CD8-positive, alpha-beta memory T cell (primary cell): ENCODE measurements at places on chromosomes 5 and 9.

- no peaks in the 10 kb centered on the region for H3K27me3 ChIP-seq
- H3K27ac ChIP-seq = no peak overlapping the region
- no peak overlapping the region for H3K4me3 ChIP-seq
- no peaks in the 10 kb centered on the region for H3K4me1 ChIP-seq
- DNase-seq = no peak
Observed at GRCh38 chr5:14438195-14438606, 143.4 kb upstream of the OTULINL start.

- no peaks in the 10 kb centered on the region for H3K27me3 ChIP-seq
- H3K4me1 ChIP-seq = no peaks in the 10 kb centered on the region
- DNase-seq = no peak
- no peak overlapping the region for H3K27ac ChIP-seq
Observed at GRCh38 chr9:20189871-20190270, 401.0 kb upstream of the SLC24A2 start.

- no peaks in the 10 kb centered on the region for H3K4me1 ChIP-seq
- H3K27ac ChIP-seq = no peak overlapping the region
- no peak overlapping the region for H3K4me3 ChIP-seq
- no peak for DNase-seq
Observed at GRCh38 chr5:160064417-160064810, 54.8 kb downstream of the PWWP2A start.

DNA sequence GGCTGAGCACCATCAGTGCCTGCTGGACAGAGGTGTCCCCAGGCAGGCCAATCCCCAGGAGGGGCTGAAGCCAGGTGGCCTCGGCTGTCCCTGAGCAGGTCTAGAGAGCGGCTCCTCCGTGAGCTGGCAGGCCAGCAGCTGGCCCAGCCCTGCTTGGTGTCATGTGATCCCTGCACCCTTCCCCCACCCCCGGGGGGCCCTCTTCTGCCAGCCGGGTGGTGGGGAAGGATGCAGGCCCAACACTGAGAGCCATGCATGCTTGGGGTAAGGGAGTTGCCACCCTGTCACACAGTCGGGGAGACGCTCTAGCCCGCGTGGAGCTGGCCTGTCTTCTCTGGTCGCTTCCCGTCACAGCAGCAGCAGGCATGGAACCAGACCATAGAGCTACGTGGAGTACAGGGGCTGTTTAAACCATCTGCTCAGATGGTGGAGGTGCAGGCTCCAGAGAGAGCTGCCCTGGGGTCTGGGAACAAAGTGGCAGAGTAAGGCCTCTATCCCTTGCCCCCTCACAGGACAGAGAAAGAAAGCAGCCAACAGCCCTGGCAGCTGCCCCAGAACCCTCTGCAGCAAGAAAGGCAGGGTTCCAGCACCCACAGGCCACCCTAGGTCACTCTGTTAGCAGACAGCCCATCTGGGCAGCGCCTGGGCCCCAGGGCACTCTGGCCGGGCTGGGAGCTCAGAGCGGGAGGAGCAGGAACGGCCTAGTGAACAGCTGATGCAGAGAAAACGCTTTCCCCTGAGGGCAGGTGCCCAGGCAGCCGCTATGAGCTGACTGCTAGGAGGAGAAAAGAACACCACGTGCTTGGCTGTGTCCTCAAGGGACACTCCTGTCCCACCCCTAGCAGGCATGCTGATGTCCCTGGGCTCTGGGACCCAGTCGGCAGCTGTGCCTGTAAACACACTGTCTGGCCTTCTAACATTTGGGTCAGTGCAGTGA, 6.8 kb downstream of the RALGDS start:
- no peak overlapping the region for H3K4me3 ChIP-seq
- peaks cover 13% of the 10 kb centered on the region for H3K36me3 ChIP-seq
- DNase-seq = no peak
- H3K27me3 ChIP-seq = no peaks in the 10 kb centered on the region

DNA sequence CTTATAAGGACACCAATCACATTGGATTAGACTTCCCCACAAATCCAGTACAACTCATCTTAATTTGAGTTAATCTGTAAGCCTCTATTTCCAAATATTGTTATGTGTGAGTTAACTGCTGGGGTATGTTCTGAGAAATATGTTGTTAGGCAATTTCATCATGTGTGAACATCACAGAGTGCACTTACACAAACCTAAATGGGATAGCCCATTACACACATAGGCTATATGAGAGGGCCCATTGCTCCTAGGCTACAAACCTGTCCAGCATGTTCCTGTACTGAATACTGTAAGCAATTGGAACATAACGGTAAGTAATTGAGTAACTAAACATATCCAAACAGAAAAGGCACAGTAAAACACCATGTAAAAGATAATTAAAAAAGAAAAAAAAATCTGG, 19.1 kb upstream of the ARSI start:
- H3K27me3 ChIP-seq = no peaks in the 10 kb centered on the region
- no peaks in the 10 kb centered on the region for H3K36me3 ChIP-seq
- DNase-seq = no peak

- DNase-seq = no peak
- no peak overlapping the region for H3K4me3 ChIP-seq
- peaks cover 16% of the 10 kb centered on the region for H3K4me1 ChIP-seq
- H3K27ac ChIP-seq = no peak overlapping the region
Observed at GRCh38 chr9:77953590-77953989, 78.0 kb downstream of the GNAQ start.

DNA sequence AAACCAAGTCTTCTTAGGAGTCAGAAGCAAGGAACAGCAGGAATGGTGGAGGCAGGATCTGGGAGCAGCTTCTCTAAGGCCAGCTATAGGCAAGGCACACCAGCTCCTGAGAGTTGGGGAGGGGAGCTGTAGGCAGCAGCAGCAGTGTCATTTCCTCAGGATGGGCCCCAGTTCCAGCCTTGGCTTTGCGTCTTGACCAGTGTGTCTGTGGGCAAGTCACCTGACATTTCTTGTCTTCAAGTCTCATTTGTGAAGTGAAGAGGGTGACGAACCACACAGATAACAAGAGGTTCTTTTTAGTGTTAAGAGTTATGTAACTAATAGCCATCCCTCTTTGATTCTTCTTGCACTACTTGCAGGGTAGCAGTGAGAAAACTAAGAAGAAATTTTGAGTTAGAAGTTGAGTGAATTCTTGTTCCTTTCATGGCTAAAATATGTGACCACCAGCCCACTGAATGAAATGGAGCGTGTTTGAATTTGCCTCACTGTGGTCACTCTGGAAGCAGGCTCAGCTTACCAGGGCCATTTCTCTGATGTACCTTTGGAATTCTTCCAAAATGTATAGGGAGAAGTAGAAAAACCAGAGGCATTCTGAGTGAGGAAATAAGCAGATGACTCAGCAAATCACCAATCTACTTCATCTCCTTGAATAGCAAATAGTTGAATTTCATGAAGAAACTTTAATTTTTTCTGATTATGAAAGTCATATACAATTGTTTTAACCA, 42.4 kb downstream of the RHOBTB3 start:
- no peak for DNase-seq
- H3K4me1 ChIP-seq = no peaks in the 10 kb centered on the region
- H3K27me3 ChIP-seq = no peaks in the 10 kb centered on the region

DNA sequence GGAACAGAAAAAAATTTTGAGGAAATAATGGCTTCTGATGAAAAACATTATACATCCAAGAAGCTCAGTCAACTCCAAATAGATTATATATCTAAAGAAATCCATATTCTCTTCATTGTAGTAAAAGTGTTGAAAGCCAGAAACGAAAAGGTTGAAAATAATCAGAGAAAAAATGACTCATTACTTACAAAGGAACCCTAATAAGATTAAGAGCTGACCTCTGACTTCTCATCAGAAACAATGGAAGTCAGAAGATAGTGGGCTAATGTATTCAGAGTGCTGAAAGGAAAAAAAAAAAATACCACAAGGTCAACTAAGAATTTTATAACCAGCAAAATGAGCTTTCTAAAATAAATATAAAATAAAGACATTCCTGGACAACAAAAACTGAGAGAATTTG, 60.0 kb downstream of the HSD17B4 start:
- H3K27ac ChIP-seq = no peak overlapping the region
- no peak for DNase-seq
- H3K4me3 ChIP-seq = no peak overlapping the region
- H3K27me3 ChIP-seq = no peaks in the 10 kb centered on the region
- H3K36me3 ChIP-seq = peaks cover 15% of the 10 kb centered on the region

- DNase-seq = no peak
- H3K4me1 ChIP-seq = no peaks in the 10 kb centered on the region
- no peaks in the 10 kb centered on the region for H3K36me3 ChIP-seq
- no peak overlapping the region for H3K4me3 ChIP-seq
Observed at GRCh38 chr9:98951967-98952366, 8.3 kb downstream of the COL15A1 start.

- H3K36me3 ChIP-seq = no peaks in the 10 kb centered on the region
- H3K27me3 ChIP-seq = no peaks in the 10 kb centered on the region
- no peaks in the 10 kb centered on the region for H3K4me1 ChIP-seq
Observed at GRCh38 chr9:31372799-31373587, 1011.5 kb upstream of the ACO1 start.

GRCh38 chr9:133478851-133479711, at the start of gene SLC2A6:
SLC2A6 (minus strand) TSS chr9:133479099; CDS start chr9:133479059, 40 bp downstream.
- peaks cover 6% of the 10 kb centered on the region for H3K4me1 ChIP-seq
- H3K4me3 ChIP-seq = peak within 1 kb of the TSS; percentile 73
- peak within 1 kb of the TSS; percentile 9 for H3K27ac ChIP-seq

GRCh38 chr5:170075696-170076095, 30.0 kb upstream of the FOXI1 start:
- no peaks in the 10 kb centered on the region for H3K27me3 ChIP-seq
- no peak overlapping the region for H3K27ac ChIP-seq
- no peaks in the 10 kb centered on the region for H3K4me1 ChIP-seq
- no peak for DNase-seq
- peaks cover 62% of the 10 kb centered on the region for H3K36me3 ChIP-seq

DNA sequence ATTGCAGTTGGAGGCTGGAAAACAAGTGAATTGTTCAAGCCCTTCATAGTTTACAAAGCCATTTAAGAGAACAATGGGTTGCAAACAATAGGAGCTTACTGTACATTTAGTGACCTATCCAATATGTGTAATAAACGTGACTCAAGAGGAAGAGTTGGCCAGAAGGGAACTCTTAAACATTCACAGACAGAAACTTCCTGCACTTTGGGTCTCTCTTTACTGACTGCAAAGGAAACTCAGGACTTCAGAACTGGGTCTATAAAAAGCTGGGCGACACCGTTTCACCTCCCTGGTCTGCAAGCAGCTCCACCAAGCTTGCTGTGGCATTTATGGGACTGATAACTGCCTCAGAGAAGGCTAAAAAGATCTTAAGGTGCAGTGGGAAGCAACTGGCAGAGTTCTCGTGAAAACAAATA, 48.7 kb upstream of the SPATA31D4 start:
- no peaks in the 10 kb centered on the region for H3K4me1 ChIP-seq
- no peaks in the 10 kb centered on the region for H3K36me3 ChIP-seq
- H3K4me3 ChIP-seq = no peak overlapping the region
- no peak overlapping the region for H3K27ac ChIP-seq
- DNase-seq = no peak

DNA sequence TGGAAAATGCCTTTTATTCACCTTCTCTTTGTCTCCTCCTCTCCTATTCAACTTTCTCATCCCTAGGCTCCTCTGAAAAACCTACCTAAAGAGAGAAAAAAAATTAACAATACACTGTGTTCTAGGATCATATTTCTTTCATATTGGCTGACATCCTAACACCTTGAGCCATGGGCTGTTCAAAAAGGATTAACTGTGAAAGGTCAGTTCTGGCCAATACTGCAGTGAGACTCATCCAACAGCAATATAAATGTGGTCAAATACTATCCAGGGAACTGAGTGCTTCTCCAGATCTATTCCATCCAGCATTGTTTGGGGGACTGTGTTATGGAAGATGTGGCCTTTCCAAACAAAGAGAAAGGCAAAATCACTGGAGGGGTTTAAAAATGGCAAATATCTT, 131.1 kb upstream of the MOCS2 start:
- no peaks in the 10 kb centered on the region for H3K27me3 ChIP-seq

- DNase-seq = no peak
- H3K4me3 ChIP-seq = no peak overlapping the region
- peaks cover 18% of the 10 kb centered on the region for H3K36me3 ChIP-seq
- H3K27me3 ChIP-seq = no peaks in the 10 kb centered on the region
Observed at GRCh38 chr9:98229090-98229395, 26.4 kb downstream of the TBC1D2 start.

DNA sequence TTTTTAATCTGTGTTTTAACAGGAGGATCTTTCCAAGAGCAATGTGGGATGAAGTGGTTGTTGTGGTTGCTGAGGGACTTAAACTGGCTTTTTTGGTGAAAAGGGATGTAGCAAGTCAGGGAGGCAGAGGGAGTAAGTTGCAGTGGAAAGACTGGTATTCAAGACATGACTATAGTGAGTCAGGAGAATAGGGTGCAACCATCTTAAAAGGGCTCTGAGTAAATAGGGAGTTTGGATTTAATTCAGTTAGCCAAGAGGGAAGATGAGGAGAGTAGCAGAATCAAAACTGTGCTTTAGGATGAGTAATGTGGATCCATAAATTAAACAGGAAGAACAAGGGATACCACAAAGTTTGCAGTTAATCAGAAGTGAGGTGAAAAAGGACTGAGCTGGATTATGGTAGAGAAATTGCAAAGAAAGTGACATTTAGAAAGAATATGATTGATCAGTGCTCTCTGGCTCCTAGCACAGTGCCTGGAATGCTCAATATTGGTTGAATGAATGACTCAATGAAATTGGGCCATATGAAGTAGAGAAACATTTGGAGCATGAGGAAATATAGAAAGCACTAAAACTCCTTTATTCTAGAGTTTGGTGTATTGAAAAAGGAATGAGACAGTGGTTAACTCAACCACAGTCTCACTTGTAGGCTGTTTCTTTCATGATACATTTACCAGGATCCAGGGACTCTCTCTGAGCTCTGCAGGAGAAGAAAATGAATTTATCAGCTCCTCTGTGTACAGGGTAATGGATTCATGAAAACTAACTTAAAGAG, 5.1 kb downstream of the POLR3G start:
- H3K4me3 ChIP-seq = no peak overlapping the region
- H3K27ac ChIP-seq = no peak overlapping the region

DNA sequence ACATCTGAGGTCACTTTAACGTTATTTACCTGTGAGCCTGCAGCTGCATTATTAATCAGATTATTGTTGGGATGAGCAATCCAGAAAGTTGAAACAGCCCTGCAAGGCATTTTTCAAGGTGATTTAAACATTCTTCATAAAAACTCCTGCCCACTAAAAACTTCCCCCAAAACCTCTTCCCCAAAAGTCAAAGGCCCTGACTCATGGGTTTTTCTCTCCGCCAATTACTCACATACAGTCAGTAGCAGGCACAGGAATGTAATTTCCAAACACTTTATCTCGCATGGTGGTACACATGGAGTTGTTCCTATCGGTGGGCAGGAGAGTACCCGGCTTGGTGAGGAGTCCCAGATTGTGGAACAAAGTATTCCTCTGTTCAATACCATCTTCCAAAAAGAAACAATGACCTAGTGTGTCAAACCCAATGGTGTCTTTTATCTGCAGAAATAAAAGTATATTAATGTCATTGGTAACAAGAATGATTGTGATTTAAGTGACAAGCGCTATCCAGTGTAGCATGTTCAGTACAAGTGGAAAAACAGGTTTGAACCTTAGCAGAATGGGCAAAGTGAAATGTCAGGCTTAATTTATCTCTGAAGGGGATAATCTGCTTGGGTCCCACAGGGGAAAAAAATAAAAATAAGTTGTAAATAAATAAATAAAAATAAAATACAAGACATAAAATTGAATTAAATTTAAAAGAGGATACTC, 38.3 kb downstream of the CEMIP2 start:
- no peaks in the 10 kb centered on the region for H3K4me1 ChIP-seq
- H3K36me3 ChIP-seq = peaks cover 29% of the 10 kb centered on the region
- H3K4me3 ChIP-seq = no peak overlapping the region
- no peaks in the 10 kb centered on the region for H3K27me3 ChIP-seq
